ENCODE measurements at places on chromosomes 2 and 18.

DNA sequence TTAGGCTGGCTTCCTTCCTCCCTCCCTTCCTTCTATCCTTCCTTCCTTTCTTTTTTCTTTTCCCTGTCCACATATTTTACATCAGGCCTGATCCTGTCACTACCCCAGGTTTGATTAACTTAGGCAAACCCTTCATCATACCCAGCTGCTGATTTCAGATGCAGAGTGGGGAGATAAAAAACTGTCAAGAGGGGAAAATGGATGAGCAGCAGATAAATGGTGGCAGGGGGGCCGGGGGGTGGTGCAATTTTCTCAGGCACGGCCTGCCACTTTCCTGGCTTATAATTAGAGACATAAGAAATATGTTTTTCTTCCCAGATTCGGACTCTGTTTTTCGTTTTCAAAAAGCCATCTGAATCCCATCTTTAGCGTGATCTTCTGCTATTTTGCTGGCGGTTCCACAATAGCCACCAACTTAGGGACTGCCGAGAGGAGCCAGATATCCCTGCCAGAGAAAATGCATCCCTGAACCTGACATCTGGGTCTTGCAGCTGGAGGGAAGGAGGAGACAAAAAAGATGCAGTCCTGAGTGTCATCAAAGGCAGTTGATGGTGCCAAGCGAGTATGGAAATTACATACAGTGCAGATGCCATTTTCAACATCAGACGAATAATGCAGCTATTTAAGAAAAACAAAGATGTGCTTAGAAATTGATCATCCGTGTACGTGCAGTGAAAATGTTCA, 49.9 kb downstream of the CXCR4 start:
- DNase-seq = no peak

DNA sequence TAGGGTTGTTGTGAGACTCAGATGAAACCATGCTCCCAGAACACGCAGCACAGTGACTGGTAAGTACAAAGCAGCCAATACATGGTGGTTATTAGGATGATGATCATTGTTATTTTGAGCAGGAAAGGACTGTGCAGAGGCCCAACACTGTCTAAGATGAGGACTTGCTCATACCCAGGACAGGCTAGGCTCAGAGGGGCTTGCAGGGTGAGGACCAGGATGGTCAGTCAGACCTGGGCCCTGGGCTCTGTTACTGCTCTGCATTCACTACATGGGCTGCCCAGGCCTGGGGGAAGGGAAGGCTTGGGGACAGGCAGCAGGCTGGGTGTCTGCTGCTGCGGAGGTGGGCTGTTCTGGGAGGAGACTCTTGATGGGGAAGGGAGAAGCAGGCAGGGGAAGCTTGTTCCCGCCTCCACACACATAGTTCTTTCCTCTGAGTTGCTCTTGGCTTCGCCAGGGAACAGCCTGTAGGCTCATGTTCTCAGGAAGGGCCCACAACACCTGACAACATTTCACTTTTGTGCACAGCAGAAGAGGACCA, 17.5 kb downstream of the CAPN13 start:
- DNase-seq = no peak

- DNase-seq = no peak
Measured at GRCh38 chr18:5543773-5544389, at the start of gene EPB41L3. TSS of gene EPB41L3 (minus strand) at chr18:5543997. CDS start at chr18:5489183, 54,814 bp downstream.

DNA sequence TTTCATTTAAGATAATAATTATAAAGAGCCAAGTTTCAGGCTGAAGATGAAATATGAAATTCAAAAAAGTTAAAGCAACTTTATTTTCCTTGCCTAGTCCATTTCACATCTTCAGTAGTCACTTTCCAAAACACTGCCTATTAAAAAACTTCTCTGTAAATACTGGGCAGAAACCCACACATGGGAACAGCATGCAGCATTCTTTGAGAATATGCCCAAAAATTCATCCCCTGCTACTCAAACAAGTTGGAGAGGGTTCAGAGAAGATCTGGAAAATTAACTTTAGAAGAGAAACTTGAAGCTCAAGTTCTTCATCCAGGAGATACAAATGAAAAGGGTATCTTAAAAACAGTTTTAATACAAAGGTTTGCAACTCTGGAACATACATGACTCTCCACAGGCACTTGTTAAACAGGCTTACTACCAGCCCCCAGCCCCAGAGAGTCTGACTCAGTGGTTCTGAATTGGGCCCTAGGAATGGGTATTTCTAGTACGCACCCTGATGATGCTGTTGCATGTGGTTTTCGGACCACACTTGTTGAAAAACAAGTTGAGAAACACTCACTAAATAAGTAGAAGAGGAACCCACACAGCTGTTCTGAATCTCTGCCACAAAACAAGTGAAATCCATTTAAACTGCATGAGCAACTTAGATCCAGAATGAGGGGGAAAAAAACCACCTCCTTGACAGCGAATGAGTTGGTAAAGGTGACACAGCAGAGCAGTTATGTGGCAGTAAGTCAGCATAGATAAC, 329.1 kb downstream of the SATB2 start:
- DNase-seq = no peak

- peak; percentile 49 for DNase-seq
Measured at GRCh38 chr2:112182581-112183034, 44.4 kb downstream of the FBLN7 start.

GRCh38 chr2:176072292-176072669, 11.5 kb downstream of the EVX2 start:
- DNase-seq = no peak

DNA sequence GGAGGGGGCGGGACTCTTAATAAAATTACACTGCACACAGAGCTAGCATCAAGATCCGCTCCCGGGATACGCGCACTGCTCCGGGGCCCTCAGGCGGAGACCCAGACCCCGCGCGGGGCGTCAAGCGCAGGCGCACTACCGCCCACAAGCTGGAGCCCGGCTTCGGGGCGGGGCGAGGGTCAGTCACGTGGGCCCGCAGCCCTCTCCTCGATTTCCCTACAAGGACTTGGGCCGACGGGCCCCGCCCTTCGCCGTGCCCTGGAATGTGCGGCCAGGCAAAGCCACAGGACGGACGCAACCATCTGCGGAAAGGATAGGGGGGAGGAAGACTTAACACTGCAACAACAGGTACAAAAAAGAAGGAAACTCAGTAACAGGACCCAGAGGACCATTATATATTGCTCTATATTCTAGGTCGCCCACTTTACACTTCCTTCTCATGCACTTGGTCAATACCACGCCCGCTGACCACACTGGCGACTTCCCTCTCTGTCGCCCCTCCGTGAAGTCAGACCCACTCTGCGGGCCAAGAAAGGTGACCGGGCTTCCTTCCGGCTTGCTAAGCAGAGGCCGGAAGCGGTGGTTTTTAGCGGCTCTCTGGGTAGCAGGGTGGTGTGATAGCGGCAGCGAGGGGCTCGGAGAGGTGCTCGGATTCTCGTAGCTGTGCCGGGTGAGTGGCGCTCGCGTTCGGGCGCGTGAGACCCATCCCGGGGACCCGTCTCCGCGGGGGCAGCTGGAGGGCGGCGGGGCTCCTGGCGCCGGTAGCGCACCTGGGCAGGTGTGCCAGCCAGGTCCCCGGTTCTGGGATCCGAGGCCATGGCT, at the start of gene MYL12A:
MYL12A (plus strand) TSS at position 562 of the 822 bp plus-strand sequence. CDS start 5,447 bp downstream, outside the sequence.
- DNase-seq = peak; percentile 95

DNA sequence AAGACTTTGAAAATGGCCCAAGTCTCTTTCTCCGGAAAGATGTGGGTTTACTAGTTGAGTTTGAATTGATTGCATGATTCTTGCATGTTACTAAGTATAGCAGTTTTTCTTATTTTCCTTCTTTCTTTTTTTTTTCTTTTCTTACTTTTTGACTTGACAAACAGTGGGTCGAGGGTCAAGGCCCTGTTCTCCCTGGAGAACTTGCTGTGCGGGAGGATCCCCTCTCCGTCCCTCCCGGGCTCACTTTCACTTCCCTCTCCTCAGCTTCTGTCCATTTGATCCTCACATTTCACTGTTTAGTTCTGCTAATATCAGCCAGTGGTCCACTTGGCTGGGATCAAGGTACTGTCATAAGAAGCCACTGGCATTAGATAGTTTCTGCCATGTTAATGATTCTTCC, 767.4 kb downstream of the TDRD15 start:
- no peak for DNase-seq

GRCh38 chr2:2646433-2647051, 315.5 kb upstream of the MYT1L start:
- DNase-seq = peak; percentile 22

DNA sequence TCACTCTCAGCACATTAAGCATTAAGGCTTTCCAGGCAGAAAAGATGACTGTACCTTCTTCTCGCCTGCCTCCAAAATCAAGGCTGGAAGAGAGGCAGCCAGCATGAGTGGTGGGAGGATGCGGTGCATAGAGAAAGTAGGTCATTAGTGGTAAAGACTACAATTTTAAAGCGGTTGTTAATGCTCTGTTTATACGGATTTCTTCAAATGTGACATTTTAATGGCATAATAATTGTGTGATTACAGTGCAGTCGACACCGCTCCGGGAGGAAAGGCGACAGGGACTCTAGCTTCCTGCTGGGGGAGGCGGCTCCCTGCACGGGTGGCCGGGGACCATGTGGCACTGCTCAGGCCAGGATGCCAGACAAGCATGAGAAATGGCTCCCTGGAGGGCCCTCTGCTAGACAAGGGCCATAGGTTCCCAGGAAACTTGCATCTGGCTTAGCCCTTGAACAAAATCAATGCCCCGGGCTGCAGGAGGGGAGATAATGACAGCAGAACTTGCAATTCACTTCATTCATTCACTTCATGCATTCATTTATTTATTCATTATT, 129.6 kb downstream of the GALNT14 start:
- no peak for DNase-seq

DNA sequence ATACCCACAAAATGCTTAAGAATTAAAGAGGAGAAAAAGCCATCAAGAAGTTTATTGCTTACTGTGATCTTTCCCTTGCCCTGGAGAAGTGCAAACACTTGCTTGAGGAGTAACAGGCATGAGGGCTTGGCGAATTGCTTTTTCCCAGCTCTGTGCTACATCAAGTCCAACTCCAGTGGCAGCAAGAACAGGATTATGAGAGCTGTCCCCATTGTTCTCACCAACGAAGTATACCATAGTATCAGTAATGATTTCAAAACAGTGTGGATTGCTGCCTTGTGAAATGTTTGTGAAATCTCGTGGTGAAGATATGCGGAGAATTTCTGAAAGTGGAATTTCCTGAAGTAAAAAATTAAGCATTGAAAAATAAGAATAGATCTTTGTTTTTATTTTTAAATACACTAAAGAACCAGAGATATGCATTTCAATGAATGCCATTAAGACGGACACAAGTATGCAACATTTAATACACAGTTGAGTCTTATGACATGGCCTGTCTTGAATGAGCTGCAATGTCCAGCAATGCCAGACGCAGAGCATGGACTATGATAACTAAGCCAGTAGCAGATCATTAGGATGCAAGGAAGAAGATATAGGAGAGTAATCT, 43.0 kb downstream of the NDUFAF7 start:
- DNase-seq = no peak

DNA sequence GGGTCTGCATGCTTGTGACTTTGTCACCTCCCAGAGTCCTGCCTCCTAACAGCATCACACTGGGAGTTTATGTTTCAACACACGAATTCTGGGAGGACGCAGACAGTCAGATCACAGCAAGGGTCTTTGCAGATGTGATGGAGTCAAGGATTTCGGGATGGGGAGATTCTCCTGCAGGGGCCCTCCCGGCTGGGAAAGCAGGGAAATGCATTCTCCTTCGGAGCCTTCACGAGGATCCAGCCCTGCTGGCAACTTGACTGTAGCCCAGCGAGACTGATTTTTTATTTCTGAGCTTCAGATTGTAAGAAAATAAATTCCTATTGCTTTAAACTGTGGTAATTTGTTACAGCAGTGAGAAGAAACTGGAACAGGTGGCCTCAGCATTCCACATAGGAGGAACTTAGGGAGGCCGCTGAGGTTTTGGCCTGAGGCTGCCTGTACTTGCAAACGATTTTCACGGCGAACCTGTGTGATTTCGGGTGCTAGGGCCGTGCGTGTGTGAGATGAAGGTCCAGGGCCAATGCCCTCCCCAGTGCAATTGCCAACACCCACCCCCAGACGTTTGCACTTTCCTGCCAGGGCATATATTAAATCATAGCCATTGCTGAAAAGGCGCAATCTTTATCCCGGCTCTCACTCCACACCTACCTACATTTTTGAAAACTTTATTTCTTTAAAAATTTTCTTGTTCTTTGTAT, 79.8 kb downstream of the ASB1 start:
- DNase-seq = no peak

- no peak for DNase-seq
Measured at GRCh38 chr2:203710952-203711351, 4.5 kb downstream of the CD28 start.

GRCh38 chr2:113181258-113182051, 7.7 kb downstream of the PSD4 start:
- DNase-seq = no peak

- no peak for DNase-seq
Measured at GRCh38 chr2:220106065-220106464, 478.6 kb downstream of the SLC4A3 start.

DNA sequence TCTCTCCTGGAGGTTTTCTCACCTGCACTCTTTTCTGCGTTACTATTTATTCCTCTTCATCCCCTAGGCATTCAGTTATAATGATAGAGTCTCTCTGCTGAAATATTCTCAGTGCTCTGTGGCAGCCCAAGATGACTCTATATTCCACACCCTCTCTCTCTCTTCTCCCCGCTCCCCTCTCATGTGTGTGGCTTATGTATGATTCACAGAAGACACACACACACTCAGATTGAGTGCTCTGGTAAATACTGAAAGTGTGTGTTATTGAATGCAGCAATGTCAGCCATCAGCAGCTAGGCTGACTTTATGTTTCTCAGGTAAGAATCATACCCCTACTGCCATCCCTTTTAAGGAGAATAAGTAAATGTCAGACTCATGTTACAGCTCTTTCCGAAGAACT, 201.2 kb downstream of the SLC4A10 start:
- no peak for DNase-seq

DNA sequence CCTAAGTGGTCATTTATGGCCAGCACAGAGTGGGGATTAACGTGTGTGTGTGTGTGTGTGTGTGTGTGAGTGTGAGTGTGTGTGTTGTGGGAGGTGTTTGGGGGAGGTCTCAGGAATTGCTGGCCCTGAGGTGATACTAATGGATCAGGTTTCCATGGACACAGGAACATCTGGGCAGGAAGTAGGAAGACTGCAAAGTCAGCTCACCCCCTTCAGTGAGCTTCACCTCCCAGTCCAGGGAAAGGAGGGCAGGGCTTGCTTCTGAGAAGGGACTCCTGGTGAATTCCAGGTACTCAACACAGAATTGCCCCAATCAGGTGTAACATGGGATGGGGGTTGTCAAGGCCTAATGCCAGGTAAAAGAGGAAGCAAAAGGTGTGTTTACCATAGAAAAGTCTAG, 30.3 kb upstream of the IL1R1 start:
- no peak for DNase-seq

DNA sequence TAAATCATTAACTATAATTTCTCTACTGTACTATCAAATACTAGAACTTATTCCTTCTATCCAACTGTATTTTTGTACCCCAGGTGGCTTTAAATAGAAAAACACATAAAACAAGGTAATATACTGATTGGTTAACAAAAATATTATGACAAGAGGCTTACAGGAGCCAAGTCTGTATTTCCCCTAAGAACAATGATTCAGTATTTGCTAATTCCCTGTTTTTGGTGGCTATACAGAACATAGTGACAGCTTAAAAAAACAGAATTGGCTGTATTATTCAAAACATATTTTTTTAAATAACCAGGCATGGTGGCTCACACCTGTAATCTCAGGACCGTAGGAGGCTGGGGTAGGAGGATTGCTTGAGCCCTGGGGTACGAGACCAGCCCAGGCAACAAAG, 16.3 kb downstream of the RTN4 start:
- DNase-seq = no peak

GRCh38 chr18:77990901-77991300, 741.3 kb downstream of the GALR1 start:
- DNase-seq = no peak

Data from stimulated activated CD4-positive, alpha-beta T cell treated with anti-CD3 and anti-CD28 coated beads, Interleukin-12 subunit alpha, Interleukin-12 subunit beta, amount 100 ng/mL, for 4 hours (primary cell).